Left renal pelvis (tissue), 4 donors: ENCODE measurements at places on chromosomes 7 and 10. TPM values are rescaled to one million over a fixed set of nuclear protein-coding genes. Genes with fewer than 3 reads are reported as not detected.
A peak's percentile ranks its signal among the peaks of the same experiment; 100 is the strongest.

SAP25 gene
- 9.6 TPM for polyA plus RNA-seq

HOXA10 gene
- 146 TPM for polyA plus RNA-seq

NPVF gene
- not detected for polyA plus RNA-seq

TMEM209 gene
- 17.1 TPM for polyA plus RNA-seq

MBLAC1 gene
- polyA plus RNA-seq = 2.3 TPM

CLDN12 gene
- 54.0 TPM for polyA plus RNA-seq

CREB5 gene
- 9.1 TPM for polyA plus RNA-seq

RBP4 gene
- polyA plus RNA-seq = 0.27 TPM

AKR1C8 gene
- polyA plus RNA-seq = 0.20 TPM

PLAU gene
- polyA plus RNA-seq = 26.4 TPM

CTTNBP2 gene
- polyA plus RNA-seq = 27.5 TPM

GRCh38 chr10:67606572-67606971 lies 89.4 kb downstream of the CTNNA3 start:
- DNase-seq = no peak

DNA sequence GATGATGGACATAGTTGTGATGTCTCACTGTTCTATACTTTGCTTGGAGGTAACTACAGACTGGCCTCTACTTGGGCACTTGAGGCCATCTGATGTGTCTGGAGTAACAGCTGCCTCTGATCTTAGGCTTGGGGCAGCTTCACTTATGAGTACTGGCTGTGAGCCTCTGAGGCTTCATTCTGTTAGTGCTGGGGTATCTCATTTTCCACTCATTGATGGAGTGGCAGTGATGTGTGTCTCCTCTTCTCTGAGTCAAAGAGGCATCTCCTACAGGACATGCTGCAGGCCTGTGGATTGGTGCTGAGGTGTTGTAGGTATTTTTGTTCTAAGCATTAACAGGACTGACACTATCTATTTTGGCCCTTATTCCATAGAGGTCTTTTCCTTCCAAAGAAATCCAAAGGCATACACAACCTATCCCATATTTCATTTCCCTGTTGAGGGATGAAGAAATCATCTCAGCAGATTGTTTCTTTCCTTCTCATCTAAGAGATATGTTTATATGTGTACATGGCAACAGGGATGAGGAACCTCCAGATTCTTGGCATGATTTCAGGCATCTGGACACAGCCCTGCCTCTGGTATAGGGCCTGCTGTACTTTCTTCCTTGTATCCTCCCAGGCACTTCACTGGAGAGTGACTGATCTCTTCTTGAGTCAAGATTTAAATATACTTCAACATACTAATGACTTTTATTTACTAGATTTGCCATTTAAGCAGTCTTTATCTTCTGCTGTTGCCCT lies 65.7 kb upstream of the NOBOX start:
- no peak for DNase-seq

DNA sequence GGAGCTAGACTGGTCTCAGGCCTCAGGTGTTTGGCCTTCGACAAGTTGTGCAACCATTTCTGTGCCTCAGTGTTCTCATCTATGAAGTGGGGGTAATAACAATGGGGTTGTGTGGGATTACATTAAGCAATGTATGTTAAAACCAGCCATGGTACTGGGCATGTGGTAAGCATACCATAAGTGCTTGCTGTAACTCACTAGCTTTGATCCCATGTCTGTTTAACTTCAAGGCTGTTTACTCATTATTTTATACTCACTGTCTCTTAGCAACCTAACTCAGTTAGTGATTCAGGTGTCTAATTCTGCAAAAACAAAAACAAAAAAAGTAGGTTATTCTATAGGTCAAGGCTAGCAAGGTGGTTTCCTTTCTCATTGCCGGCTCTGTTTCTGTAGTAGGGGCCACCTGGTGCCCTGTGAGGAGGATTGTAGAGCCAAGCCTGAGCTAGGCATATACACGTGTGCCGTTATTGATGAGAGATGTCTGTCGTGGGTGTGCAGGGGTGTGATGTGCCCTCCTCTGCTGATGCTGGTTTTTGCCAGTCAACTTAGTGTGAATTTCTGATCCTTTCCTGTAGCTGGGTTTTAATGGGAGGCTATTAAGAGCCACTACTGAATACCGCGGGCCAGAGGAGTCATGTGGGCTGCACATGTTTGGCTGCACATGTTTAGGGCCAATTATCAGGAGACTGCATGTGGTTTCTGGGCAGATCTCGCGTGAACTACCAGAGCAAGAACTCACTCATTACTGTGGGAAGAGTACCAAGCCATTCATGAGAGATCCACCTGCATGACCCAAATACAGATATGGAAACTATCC lies 56.2 kb downstream of the EEPD1 start:
- no peak for DNase-seq

- no peak for DNase-seq
Measured at GRCh38 chr7:24963218-24963617, 16.8 kb downstream of the OSBPL3 start.

- no peak for DNase-seq
Measured at GRCh38 chr7:15571301-15571878, 9.6 kb upstream of the AGMO start.

- DNase-seq = no peak
Measured at GRCh38 chr7:44194069-44194468, 4.8 kb upstream of the GCK start.

GRCh38 chr7:22860784-22861482 lies 38.3 kb upstream of the TOMM7 start:
- DNase-seq = no peak

- DNase-seq = no peak
Measured at GRCh38 chr10:89404104-89405047, 10.0 kb upstream of the IFIT5 start.

- no peak for DNase-seq
Measured at GRCh38 chr7:50068026-50068425, 25.0 kb downstream of the ZPBP start.

- no peak for DNase-seq
Measured at GRCh38 chr10:129870961-129871621, 93.0 kb downstream of the EBF3 start.

GRCh38 chr7:152136686-152137085 lies 111.2 kb downstream of the GALNT11 start:
- DNase-seq = peak; percentile 4

DNA sequence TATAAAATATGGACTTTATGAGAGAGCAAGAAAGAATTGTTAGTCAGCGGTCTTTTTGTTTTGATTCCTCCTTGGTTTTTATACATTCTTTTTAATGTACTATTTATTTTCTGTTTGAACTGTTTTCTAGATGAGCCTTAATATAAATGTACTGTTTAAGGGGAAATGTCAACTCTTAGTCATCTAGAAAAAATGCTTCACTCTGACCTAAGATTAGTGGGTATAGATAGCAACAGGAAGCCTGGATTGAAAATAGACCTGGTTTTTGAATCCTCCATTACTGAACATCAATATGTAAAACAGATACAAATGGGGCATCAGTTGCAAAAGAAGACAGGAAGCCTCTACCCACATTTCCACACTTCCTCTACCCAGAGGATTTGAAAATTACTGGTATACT lies 87.8 kb downstream of the CHRM2 start:
- DNase-seq = no peak

GRCh38 chr10:104435822-104436221 lies 82.2 kb downstream of the CFAP58 start:
- DNase-seq = no peak

DNA sequence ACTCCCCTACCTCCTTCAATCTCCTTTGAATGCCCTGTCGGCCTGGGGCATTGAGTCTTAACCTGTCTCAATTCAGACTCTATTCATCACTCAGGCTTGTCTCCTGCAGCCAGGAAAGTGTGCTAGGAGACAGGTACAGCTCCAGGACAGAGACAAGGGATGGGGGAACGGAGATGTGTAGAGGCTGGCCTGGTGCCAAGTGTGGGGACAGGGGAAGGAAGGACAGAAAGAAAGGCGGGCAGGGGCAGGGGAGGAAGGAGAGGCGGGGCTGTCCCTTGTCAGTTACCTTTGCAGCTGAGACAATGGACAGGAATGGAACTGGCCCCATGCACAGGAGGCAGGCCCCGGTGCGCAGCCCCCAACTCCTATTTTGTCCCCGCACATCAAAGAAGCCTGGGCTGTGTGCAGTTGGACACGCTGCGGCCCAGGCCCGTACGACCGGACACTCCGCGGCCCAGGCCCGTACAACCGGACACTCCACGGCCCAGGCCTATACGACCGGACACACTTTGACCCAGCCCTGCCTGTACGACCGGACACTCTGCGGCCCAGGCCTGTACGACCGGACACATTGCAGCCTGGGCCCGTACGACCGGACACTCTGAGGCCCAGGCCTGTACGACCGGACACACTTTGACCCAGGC lies 36.9 kb downstream of the CHST15 start:
- no peak for DNase-seq

DNA sequence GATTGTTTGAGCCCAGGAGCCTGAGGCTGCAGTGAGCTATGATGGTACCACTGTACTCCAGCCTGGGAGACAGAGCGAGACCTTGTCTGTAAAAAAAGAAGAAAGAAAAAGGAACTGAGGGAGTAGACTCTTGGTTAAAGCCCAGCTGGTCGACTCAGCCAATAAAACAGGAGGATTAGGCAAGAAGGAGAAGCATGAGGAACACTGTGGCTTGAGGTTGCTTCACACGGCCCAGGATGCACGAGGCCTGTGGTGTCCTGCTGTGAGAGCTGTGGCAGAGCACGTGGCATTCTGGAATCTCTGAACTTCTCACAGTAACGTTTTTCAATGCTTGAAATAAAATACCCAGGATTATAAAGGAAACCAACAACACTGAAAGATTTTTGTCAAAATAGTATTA lies 93.3 kb downstream of the CUL2 start:
- DNase-seq = no peak

DNA sequence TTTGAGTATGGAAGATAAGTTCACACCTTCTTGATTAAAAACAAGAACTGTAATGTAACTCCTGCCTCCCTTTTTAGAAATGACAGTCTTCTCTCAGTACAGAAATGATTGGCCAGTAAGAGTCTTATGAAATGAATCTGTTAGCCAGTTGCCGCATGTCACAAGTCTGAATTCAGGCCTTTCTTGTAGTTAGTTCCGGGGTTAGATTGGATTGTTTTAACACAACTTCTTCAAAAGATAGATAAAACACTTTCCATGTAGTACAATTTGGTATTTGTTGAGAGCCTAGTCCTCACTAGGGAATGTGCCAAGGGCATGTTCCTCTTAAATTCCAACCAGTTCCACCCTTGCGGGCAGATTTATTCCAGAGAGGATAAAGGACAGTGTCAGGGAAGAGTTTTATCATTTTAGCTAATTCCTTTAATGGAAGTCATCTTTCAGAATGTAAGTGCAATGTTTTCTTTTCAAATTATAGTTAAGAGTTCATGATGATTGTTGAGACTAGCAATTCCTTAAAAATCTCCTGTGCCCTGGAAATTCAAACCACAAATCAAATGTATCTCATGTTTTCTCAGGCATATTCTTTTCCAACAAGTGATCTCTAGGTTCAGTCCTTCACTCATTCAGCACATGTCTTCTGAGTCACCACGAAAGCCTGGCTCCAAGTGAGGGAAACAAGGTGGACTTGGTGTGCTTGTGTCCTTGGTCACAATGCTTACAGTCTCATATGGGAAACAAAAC lies 4.1 kb downstream of the FHIP2A start:
- no peak for DNase-seq

GRCh38 chr7:33933611-33934281 lies 28.4 kb downstream of the BMPER start:
- no peak for DNase-seq

DNA sequence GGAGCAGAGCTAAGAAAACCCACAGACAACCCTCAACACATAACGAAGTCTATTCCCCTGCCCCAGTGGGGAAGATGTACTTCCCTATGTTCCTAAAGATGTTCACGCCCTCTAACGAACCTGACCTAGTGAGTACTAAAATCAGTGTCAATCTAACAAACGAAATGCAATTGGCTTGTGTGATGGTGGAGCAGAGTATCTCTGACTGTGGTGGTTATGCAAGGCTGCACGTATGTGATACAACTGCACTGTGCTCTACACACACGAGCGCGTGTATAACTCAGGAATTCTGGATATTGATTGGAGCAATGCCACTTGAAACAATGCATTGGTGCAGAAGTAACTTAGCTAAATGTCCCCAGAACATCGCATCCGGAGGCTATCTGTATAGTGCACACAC lies 1.3 kb downstream of the ANKRD16 start:
- no peak for DNase-seq

- no peak for DNase-seq
Measured at GRCh38 chr10:6716516-6716915, 136.4 kb upstream of the PRKCQ start.

GRCh38 chr10:50432211-50433009 lies 181.1 kb upstream of the ASAH2 start:
- no peak for DNase-seq

DNA sequence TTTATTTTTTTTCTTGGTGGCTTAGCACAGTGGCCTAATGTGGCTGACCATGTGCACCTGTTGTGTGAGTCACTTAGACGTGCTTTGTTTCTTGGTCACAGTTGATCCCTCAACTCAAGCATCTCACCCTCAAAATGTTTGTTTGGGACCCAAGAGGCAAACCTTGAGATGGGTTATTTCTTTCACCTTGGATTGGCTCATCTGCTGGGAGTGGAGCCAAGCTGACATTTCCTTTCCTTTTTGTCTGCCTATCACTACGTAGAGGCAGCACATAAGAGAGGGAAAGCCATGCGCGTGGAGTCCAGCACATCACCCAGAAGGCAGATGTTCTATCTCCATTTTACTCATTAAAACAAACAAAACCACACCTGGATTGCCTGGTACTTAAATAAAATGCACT lies 6.4 kb upstream of the PRKCQ start:
- DNase-seq = no peak
